Cerebellar nuclear complex (tissue), 1 donor: ENCODE measurements at places on chromosomes 6 and 20.

GRCh38 chr20:39986173-39986904, 702.7 kb downstream of the MAFB start:
- DNase-seq, result no peak

GRCh38 chr6:21332077-21332476, 261.5 kb upstream of the SOX4 start:
- DNase-seq, result no peak

DNA sequence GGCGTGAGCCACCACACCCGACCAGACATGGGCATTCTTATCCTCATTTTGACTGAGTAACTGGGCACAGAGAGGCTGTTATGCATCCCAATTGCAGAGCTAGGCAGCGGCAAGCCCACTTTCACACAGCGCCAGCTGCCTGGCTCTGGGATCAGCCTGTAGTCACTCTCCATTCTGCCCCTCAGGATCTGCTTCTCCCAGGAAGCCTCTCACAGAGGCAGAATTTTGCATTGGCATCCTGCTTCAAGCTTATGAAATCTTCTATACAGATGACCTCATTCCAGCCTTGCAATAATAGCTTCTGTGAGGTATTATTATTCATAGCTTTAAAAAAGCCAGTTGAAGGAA, 37.0 kb upstream of the IER3 start:
- DNase-seq, result no peak

- no peak for DNase-seq
Observed at GRCh38 chr6:83341765-83342164, 89.1 kb downstream of the ME1 start.

DNA sequence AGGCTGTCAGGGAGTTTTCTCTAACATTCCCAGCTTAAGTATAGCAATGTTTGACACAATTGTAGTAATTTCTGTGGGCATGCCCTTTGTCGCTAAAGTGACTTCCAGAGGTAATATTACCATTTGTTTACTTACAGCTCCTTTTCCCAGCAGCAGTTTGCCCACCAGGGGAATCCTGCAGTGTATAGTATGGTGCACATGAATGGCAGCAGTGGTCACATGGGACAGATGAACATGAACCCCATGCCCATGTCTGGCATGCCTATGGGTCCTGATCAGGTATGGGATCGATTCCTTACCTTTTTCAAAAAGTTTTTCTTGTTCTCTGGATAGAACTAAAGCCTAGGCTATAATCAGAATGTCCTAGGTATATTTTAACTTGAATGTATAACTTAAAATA, 132.5 kb downstream of the SULF2 start:
- no peak for DNase-seq

DNA sequence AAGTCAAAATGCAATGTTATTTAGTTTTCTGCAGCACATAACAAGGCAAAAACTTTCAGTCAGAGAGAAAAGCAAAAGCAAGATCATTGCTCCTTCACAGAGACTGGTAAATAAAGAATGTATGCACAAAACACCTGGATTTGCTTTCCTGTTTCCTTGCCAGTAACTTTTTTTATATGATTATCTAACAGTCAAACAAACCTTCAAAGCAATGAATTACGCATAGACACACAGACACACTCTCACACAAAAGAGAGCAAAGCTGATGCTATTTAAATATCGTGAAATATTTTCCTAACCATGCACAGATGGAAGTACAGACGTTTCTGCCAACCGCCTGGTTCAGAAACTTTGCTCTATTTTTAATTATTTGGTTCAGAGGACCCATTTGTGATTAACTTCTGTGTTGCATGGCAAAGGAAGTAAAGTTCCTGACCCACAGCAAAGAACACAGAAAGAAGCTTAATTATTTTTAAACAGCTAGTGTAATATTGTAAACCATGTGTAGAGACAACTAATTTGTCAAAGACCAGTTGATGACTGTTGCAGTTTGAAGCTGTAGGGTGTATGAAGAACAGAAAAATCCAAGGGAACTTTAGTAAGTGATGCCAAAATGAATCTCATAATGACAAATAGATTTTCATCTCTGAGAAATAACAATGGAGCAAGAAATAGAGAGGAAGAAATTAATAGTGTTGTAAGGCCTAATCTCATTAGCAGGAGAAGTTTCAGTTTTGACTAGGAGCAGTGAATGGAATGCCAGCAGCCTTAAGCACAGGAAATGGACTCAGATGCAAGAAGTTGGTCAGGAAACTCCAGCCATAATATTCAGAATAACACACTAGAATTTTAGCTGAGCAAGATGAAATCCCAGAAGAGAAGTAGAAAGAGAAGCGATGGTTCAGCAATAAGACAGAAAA, 24.1 kb downstream of the ATXN1 start:
- no peak for DNase-seq

DNA sequence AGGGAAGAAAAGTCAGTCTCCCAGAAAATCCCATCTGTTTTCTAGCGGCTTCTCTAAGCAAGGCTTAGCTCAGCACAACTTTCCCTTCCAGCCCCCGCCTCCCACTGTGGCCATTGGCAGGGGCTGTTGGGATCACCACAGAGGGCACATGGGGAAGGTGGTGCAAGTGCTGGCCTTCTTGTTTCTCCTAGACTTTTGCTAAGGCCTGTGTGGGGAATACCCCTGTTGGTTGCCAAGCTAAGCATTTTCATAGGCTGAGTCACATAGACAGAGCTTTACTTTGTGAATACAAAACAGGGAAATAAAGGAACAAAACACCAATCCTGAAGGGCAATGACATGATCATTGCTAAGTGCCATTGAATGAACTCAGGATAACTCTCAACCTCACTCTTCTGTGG, 32.4 kb upstream of the TIAM2 start:
- DNase-seq, result no peak

GRCh38 chr6:155141512-155141911, 122.3 kb upstream of the CLDN20 start:
- DNase-seq, result no peak

DNA sequence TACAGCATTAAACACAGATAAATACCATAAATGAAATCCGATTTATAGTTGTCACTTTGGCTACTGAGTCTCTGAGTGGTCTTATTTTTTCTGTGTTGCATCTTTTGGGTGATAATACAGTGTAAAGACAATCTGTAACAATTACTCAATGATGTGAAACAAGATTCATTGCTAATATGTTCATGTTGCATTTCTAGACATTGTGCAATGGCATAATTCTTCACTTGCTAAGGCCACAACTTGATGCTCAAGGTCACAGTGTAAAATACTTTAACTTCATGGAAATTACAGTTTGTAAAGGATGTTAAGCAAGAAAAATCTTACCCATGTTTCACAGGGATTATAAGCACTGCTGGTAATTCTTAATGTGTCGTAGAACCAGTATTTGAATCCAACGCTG, 74.9 kb upstream of the SMLR1 start:
- no peak for DNase-seq
